ENCODE measurements at places on chromosomes 6 and 20.

- DNase-seq, result no peak
These were observed 107.1 kb downstream of the CEBPB start for GRCh38 chr20:50297498-50298376.

GRCh38 chr6:152356662-152357061, 280.5 kb downstream of the SYNE1 start:
- DNase-seq, result no peak

DNA sequence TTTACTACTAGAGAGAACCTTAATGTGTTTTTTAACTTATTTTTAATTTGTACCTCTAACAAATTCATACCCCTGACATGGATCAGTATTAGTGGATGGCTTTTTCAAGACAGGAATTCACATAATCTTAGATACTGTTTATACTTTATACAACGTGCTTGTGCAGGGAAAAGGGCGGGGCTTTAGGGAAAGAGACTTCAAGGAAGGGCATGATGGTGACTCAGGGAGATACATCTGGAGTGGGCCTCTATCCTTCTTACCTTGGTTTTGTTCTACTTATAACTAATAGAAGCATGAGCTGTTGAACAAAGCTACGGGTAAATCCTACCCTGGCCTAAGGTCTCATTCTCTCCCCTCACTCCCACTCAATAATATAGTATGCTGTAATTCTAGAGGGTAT, 160.8 kb downstream of the C6orf58 start:
- no peak for DNase-seq

DNA sequence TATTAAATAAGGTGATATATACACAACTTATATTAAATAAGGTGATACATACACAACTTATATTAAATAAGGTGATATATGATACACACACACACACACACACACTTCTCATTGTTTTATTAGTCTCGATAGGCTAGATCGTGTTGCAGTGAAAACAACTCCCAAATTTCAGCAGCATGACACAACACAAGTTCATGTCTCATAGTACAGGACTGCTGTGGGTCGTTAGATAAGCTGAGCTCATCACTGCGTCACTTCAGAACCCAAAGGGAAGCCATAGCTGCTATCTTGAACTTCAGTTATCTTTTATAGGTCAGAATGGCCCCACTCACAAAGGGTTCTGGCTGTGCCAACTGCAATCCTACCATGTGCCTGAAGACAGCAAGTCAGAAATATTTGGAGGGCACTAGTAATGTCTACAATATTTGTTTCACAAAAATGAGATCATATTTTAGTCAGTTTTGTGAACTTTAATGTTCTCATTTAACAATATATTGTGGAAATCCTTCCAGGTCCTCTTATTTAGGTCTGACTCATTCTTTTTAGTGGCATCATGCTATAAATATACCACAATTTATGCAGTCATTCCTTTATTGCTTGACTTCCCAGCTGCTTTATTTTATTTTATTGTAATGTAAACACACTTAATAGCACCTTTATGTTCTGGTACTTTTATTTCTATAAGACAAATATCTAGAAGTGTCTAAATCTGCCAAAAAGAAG, 290.2 kb downstream of the PHACTR1 start:
- DNase-seq, result no peak

GRCh38 chr6:14434916-14435690, 317.5 kb downstream of the CD83 start:
- no peak for DNase-seq

- DNase-seq, result no peak
These were observed 50.7 kb upstream of the SYNDIG1 start for GRCh38 chr20:24418731-24419130.

DNA sequence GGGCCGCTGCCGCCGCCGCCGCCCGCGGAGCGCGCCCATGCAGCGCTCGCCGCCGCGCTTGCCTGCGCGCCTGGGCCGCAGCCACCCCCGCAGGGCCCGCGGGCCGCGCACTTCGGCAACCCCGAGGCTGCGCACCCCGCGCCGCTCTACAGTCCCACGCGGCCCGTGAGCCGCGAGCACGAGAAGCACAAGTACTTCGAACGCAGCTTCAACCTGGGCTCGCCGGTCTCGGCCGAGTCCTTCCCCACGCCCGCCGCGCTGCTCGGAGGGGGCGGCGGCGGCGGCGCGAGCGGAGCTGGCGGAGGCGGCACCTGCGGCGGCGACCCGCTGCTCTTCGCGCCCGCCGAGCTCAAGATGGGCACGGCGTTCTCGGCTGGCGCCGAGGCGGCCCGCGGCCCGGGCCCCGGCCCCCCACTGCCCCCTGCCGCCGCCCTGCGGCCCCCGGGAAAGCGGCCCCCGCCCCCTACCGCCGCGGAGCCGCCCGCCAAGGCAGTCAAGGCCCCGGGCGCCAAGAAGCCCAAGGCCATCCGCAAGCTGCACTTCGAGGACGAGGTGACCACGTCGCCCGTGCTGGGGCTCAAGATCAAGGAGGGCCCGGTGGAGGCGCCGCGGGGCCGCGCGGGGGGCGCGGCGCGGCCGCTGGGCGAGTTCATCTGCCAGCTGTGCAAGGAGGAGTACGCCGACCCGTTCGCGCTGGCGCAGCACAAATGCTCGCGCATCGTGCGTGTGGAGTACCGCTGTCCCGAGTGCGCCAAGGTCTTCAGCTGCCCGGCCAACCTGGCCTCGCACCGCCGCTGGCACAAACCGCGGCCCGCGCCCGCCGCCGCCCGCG, 730 bp downstream of the INSM1 start:
- no peak for DNase-seq

GRCh38 chr20:58660855-58661597, 9.9 kb downstream of the STX16 start:
- no peak for DNase-seq

DNA sequence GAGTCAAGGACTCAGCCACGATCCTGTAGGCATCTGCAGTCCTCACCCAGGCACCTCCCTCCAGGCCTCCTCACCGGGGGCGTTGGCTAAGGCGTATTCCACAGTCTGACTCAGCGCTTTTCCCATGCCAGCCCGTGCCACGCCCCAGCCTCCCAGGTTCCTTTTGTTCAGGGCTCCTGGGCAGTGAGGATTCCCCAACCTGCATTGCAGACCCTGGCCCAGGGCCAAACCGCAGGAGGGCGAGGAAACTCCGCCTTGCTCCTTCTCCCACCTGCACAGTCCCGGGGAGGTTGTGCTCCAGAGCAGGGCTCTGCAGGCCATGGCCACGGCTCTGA, 202.8 kb upstream of the CST7 start:
- no peak for DNase-seq
